ENCODE measurements at places on chromosomes 1 and 21.

DNA sequence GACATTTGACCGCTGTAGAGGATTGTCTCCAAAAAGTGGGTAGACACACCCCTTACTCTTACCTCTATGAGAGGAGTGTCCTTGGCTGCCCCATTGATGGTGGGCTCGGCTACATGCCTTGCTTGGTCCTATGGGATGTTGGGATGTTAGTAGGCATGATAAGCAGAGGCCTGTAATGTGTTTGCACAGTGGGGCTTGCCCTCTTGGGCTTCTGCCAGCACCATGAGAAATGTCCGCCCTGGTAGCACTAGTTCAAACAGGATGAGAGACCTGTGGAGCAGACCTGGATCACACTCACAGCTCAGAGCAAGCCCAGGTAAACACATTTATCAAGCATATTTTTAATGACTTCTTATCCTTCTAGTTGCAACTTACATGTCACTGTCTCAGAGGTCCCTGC is 54.2 kb downstream of the SH3GLB1 start:
- no peak for DNase-seq

- DNase-seq, result no peak
Observed at GRCh38 chr1:50966991-50967390, 3.1 kb upstream of the CDKN2C start.

GRCh38 chr1:10537082-10537766 is 62.5 kb downstream of the PEX14 start:
- DNase-seq, result no peak

- no peak for DNase-seq
Observed at GRCh38 chr21:29261555-29262540, 36.9 kb upstream of the BACH1 start.

GRCh38 chr1:19055001-19055400 is 98.5 kb upstream of the IFFO2 start:
- no peak for DNase-seq

DNA sequence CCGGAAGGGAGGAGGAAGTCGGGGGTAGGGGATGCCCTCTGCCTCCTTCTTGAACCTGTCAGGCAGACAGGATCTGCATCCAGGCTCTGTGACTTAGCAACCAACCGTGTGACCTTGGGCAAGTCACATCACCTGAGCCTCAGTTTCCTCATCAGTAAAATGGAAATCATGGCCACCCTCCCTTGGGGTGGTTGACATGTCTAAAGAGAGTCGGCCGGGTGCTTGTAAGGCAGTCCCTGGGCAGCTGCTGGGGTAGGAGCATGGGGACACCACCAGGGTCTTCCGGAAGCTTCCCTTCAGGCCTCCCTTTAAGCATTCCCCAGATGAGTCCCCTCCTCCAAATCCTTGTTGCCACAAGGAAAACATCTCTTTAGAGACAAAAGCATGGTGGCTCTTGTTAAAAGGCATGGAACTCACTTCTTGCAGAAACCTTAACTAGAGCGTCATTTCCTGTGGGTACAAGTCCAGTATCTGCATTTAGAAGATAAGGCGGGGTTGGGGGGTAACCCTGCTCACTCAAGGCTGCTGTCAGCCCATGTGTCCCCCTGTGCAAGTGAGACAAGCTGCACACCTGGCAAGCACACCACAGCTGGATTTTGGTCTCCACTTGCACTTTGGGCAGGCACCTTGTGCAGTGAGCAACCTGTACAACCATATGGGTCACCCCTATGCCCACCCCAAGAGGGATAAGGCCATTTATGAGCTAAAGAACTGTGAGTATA is 10.4 kb downstream of the CLCNKB start:
- no peak for DNase-seq

- no peak for DNase-seq
Observed at GRCh38 chr1:161313554-161314200, 504 bp upstream of the SDHC start.

- no peak for DNase-seq
Observed at GRCh38 chr1:6859415-6860343, 74.4 kb downstream of the CAMTA1 start.

DNA sequence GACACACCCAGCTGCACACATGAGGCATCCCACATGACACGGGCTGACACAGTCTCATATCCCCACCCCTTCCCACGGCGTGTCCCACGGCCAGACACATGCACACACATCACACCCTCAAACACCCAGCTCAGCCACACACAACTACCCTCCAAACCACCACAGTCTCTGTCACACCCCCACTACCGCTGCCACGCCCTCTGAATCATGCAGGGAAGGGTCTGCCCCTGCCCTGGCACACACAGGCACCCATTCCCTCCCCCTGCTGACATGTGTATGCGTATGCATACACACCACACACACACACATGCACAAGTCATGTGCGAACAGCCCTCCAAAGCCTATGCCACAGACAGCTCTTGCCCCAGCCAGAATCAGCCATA is 22.6 kb downstream of the PODN start:
- DNase-seq, result no peak

DNA sequence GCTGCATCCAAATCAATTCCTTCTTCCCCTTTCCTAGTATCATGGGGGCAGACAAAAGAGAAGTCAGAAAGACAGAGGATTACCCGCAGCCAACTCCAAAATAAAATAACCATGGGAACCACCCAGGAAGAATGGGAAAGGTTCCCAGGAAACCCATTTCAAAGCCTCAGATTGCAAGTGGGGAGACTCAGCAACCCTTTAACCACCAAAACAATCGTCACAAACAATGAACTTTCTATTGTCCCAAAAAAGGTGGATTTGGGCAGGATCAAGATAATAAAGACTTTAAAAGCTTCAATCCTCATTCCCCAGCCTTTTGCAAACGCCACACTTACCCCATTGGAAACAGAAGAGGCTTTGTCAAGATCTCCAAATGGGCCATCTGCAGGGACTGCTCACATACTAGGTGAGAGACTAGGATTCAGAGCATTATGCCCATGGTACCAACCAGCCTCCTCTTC is 5.1 kb downstream of the TIAM1 start:
- DNase-seq, result no peak

DNA sequence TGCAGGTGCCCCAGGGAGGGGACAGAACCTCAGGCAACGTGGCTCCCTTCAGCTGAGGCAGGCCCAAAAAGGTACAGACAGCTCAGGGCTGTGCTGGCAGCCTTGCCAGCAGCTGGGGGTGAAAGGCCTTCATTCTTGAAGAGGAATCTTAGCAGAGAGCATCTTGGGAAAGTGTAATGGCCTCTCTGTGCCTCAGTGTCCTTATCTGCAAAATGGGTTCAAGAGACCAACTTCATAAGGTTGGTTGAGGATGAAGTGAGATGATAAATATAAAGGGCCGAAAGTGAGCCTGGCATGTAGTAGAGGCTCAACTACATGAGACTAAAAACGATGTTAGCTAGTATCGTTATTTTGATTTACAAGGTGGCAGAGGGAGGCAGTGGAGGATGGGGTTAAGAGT is 26.2 kb downstream of the TMCO4 start:
- DNase-seq, result no peak

DNA sequence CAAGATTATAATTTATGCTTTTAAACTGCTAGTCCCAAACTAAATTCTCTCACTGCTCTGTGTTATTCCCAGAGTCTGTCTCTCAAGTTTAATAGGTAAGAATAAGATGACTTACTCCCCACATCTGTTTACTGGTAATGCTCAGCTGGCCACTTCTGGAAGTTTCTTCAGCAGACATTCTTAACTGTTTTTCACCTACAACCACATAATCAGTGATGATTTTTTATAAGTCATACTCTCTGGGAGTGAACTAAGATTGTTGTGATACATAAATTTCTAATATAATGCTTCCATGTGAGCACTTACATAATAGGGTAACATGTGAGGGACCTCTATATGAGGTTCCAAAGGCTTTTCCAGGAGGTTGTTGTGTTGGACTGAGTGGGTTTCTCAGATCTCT is 8.7 kb downstream of the SLAMF7 start:
- DNase-seq, result no peak

DNA sequence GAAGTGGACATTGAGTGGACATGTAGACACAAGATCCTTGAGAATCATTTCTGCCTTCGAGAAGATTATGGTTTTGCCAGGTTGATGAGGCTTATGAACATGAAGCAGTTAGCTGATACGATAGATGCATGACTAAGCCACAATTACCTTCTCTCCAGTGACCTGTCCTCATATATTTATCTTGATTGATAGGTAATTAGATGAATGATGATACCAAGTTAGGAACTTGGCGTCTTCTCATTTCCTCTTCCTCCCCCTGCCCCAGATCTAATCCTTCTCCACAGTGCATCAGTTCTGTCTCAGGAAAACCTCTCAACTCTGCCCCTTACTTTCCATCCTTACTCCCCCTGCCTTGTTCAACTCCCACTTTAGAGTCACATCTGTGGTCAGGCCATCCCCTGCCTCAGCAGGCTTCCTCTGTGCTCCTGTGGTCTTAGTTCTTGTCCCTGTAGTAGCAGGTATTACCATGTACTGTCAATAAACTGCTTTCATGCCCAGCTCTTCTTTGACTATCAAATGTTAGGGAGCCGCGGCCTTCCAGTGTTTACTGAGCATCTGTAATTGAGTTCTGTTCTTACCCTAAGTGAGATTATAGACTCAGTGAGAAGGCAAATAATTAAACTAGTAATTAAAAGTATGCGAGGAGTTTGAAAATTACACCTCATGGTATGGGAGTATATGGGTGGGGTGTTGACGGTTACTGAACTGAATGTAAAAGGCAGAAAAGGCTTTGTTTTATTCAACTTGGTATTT is 5.1 kb downstream of the ST6GALNAC3 start:
- no peak for DNase-seq

DNA sequence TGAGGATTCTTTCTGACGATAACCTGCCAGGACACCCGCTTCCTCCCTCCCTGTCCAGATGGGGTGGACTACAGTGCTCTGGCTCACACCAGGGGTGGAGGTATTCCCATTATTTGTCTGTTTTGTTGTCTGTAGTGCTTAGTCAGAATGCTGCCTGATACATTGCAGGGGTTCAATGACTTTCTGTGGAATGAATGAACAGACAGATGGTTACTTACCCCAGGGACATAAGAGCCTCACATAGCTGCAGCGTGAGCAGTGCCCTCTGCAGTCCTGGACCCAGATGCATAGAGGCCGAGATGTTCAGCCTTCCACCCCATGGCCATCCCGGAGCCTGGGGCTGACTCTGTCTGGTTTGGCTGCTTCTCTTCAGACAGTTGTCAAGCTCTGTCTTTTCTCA is 13.0 kb upstream of the F3 start:
- no peak for DNase-seq

DNA sequence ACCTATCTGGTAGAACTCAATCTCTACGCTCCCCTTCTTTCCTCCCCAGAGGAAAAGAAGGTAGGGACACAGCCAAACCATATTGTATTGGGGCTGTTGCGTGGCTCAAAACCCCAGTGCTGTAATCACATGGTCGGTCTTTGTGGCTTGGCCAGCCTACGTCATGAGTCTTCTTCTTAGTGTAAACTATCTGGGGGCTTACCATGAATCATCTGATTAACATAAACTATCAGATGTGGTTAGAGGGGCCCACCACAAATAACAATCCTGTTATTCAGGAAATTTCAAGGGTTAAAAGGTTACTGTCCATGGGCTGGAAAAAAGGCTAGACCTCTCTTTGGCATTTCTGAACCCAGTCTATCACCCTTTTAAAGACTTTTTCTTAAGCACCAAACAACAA is 49.5 kb upstream of the GPR52 start:
- no peak for DNase-seq

GRCh38 chr1:159207774-159208173 is 3.1 kb downstream of the ACKR1 start:
- no peak for DNase-seq

GRCh38 chr1:109112056-109112651 is 1.8 kb upstream of the ELAPOR1 start:
- DNase-seq, result no peak

- DNase-seq, result no peak
Observed at GRCh38 chr1:209463441-209463840, 120.1 kb upstream of the CAMK1G start.

GRCh38 chr1:205914730-205915129 is 28.5 kb downstream of the SLC26A9 start:
- no peak for DNase-seq

DNA sequence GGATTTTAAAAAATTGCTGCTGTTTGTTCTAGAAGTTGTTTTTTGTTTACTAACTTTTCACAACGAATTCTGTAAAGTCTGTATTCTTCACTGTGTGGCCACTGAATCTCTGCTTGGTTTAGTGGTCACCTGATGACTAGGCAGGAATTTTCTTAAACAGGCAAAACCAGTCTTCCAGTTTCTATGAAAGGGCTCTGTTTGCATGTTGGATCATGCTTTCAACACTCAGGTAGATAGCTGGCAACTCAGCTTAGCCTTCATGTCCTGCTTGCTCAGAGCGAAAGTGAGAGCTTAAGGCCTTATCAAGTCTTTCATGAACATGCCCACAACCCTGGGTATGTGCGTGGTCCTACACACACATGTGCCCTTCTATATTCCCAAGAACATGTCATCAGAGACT is 52.4 kb upstream of the CCDC190 start:
- DNase-seq, result no peak

DNA sequence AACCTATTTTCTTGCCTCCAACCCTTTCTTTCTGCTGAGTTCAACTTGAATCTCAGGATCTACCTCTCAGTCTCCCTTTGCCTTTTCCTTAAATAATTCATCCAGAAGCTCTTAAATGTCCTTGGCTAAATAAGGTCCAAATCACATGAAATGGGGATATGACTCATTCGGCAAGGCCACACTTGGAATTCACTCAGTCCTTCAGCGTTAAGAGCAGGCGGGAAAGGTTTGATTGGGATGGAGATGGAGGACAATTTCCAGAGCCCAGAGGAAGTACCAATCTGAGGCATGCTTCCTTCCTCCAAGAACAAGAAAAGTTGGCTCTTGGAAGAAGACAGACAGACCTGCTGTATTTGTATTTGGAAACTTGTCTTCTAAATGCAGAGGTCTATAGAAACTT is 128.5 kb downstream of the PROX1 start:
- DNase-seq, result no peak

- DNase-seq, result no peak
Observed at GRCh38 chr1:157700305-157700704, 264 bp downstream of the FCRL3 start.

DNA sequence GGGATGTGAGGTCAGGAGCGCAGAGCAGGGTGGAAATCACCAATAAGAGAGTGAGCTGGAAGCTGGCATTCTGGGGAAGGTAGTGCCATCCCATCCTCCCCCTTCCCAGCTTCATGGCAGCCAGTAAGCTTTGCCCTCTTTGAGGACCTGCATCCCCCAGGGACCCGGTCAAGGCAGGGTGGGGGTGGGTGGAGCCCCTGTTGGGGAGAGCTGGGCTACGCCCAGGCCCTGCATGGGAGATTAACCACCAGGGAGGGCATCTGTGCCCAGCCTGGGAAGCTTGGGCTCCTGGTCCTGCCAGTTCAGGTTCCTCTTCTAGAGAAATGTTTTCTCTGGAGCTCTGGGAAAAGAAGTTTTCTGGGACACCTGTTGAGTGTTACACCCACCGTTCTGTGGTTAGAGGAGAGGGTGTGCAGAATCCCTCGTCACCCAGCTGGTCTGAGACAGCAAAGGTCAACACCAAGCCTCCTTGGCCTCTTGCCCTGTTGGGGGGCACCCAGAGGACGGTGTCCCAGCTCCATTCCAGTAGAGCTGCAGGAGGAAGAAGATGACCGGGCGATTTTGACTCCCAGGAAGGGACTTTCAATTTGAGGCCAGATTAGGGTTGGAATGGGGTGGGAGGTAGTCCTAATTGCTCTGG is 30.1 kb upstream of the TENT5C start:
- DNase-seq, result no peak

- DNase-seq, result no peak
Observed at GRCh38 chr1:20184997-20185833, 681 bp upstream of the UBXN10 start.
